ENCODE measurements at places on chromosomes 5 and 9.

DNA sequence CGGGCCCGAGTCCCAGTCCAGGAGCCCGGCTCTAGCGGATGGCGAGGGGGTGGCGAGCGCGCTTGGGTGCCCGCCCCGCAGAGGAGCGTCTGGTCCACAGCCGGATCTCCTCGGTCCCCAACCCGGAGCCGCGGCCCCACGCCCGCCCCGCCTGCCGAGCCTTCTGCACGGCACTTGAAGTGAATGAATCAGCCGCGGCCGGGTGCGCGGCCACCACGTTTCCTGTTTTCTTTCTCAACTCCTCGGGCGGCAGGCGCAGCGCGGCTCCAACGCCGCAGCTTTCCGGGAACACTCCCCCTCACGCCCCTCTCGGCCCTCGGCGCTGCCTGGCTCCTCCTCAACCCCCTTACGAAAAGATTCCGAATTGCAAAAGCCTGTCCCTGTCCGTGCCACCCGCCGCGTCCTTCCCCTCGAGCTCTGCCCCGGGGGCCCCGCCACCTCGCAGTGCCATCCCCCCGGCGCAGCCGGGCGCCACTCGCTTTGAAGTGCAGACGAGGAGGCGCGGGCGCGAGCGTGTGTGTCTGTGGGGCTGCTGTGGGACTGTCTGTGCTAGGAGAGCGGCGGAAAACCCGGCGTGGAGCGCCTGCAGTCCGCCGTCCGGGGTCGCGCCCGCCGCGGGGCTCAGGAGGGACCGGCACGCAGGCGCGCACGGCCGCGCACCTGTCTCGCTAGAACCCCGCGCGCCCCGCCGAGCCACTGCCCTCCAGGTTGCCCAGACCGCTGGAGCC, 456.6 kb downstream of the RAB3C start:
- peak overlapping the region; percentile 78 for H3K4me3 ChIP-seq
- H3K27me3 ChIP-seq, result no peaks in the 10 kb centered on the region
- H3K27ac ChIP-seq, result peak overlapping the region; percentile 34
- peaks cover 6% of the 10 kb centered on the region for H3K4me1 ChIP-seq
- H3K36me3 ChIP-seq, result no peaks in the 10 kb centered on the region

- H3K4me1 ChIP-seq, result peaks cover 31% of the 10 kb centered on the region
- no peak for DNase-seq
- peaks cover 14% of the 10 kb centered on the region for H3K27me3 ChIP-seq
- H3K27ac ChIP-seq, result peak overlapping the region; percentile 70
Observed at GRCh38 chr9:135993765-135994500, 32.8 kb upstream of the UBAC1 start.

GRCh38 chr5:18142831-18143230, 508.6 kb downstream of the TAF11L14 start:
- no peaks in the 10 kb centered on the region for H3K27me3 ChIP-seq
- no peak overlapping the region for H3K27ac ChIP-seq
- no peak for DNase-seq
- no peaks in the 10 kb centered on the region for H3K36me3 ChIP-seq
- H3K4me1 ChIP-seq, result no peaks in the 10 kb centered on the region

GRCh38 chr9:88388203-88388885, at the start of gene SPIN1:
Gene SPIN1 (plus strand): TSS chr9:88388444. CDS start chr9:88426540, 38,096 bp downstream.
- H3K36me3 ChIP-seq, result peaks cover 8% of the 10 kb centered on the region
- H3K27me3 ChIP-seq, result no peaks in the 10 kb centered on the region
- DNase-seq, result peak; percentile 79

- DNase-seq, result peak; percentile 25
- H3K4me3 ChIP-seq, result no peak overlapping the region
- H3K27ac ChIP-seq, result no peak overlapping the region
- H3K27me3 ChIP-seq, result no peaks in the 10 kb centered on the region
- H3K36me3 ChIP-seq, result peaks cover 29% of the 10 kb centered on the region
Observed at GRCh38 chr5:616484-617039, 4.4 kb downstream of the CEP72 start.

GRCh38 chr5:87524217-87524616, 111.5 kb upstream of the CCNH start:
- DNase-seq, result no peak
- H3K36me3 ChIP-seq, result no peaks in the 10 kb centered on the region
- H3K27me3 ChIP-seq, result no peaks in the 10 kb centered on the region
- no peak overlapping the region for H3K4me3 ChIP-seq

DNA sequence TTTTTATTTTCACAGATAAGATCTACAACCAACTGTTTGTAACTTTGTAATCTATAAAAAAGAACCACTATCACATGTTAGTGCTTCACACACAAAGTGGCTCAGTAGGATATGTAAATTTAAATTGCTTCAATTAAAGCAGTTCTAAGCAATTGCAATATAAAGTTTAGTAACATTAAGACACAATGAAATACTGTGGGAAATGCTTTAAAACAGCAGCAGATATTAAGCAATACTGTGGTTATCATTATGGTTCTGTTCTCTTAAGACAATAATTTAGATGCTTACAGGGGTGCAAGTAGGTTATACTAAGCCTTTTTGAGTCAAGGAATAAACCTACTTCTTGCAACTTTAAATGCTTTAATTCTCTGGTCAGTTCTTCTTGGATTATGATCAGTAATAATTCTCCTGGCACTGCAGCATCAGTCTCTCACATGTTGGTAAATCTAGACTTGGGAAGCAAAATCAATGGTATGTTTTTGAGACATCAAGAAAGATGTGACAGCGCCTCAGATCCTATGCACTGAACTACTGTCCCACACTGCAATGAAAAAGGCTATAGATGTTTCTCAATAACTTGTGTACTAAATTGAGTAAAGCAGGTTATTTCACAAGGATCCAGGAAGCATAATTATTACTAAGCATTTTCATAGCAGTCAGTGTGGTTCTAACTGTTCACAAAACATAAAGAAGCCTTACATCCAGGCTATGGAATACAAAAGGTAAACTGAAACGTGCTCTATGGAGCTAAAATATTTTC, 338.7 kb upstream of the PDE4D start:
- no peaks in the 10 kb centered on the region for H3K27me3 ChIP-seq
- no peaks in the 10 kb centered on the region for H3K36me3 ChIP-seq
- no peak overlapping the region for H3K4me3 ChIP-seq

- H3K4me1 ChIP-seq, result no peaks in the 10 kb centered on the region
- H3K4me3 ChIP-seq, result no peak overlapping the region
- no peak for DNase-seq
Observed at GRCh38 chr5:1751026-1751863, 48.4 kb downstream of the MRPL36 start.

GRCh38 chr5:82476155-82476554, 198.0 kb upstream of the RPS23 start:
- no peaks in the 10 kb centered on the region for H3K36me3 ChIP-seq
- no peaks in the 10 kb centered on the region for H3K27me3 ChIP-seq
- DNase-seq, result no peak

DNA sequence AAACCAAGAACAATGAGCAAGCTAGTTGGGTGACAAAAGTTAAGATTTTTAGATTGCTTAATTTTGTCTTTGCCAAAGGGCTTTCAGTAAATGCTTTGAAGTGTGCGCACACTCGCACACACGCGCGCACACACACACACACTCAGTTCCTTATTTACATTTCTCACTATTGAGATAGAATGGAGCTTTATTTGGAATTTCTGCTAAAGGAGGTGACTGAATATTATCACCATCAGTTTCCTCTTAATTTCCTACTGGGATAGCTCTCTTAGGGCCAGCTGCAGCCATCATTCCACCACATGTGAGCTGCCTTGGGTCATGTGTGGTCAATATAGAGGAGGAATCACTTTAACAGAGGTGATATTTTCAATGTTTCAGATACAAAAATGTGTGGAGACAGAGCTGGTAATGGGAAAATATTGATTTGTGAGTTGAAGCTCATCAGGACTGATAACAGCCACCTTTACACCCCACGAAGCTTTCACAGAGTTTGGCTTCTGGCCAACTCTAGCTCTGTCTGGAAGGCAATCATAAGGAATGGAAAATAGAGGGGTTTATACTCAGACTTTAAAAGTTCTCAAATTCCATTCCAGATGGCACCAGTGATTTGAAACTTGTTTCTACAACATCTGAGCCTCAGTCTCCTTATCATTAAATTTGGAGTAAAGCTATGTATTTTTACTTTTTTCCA, 99.9 kb downstream of the MACIR start:
- no peaks in the 10 kb centered on the region for H3K27me3 ChIP-seq
- DNase-seq, result no peak
- no peaks in the 10 kb centered on the region for H3K4me1 ChIP-seq
- H3K36me3 ChIP-seq, result no peaks in the 10 kb centered on the region

GRCh38 chr9:96413302-96414221, 4.6 kb downstream of the ZNF367 start:
- no peak overlapping the region for H3K27ac ChIP-seq
- H3K27me3 ChIP-seq, result no peaks in the 10 kb centered on the region
- H3K4me3 ChIP-seq, result no peak overlapping the region
- H3K36me3 ChIP-seq, result no peaks in the 10 kb centered on the region
- peaks cover 5% of the 10 kb centered on the region for H3K4me1 ChIP-seq
- DNase-seq, result no peak

GRCh38 chr9:134177624-134178393, 13.4 kb upstream of the RNU6ATAC start:
- peaks cover 8% of the 10 kb centered on the region for H3K4me1 ChIP-seq
- DNase-seq, result no peak
- H3K27me3 ChIP-seq, result peaks cover 17% of the 10 kb centered on the region
- H3K36me3 ChIP-seq, result no peaks in the 10 kb centered on the region
- no peak overlapping the region for H3K4me3 ChIP-seq

DNA sequence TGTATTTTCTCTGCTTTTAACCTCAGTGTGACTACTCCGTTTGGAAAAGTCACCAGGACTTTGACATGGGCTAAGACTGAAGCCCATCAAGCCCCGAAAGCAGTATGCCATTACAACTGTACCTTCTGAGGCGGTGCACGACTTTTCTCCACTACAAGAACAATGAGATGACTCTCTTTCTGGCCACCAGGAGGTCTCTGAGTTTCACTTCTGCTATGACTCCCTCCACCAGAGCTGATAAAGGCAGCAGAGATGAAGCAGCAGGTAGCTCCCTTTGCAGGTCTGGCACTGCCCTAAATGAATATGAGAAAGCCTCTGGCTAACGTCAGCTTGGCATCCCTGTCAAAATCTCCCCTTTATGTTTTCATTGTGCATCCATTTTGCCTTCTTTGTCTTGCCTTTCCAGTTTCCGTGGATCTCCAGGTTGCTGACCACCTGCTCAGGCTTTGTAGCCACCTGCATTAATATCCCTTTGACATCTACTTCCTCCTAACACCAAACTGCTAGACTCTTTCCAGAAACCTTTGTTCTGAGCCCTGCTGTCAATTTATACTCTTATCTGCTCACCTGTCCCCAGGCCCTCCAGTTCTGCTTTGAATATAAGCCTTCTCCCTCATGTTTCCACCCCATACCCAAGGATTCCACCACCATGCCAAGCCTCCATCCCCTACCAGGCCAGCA, 221.7 kb downstream of the ZNF608 start:
- no peak overlapping the region for H3K27ac ChIP-seq
- H3K27me3 ChIP-seq, result no peaks in the 10 kb centered on the region
- H3K36me3 ChIP-seq, result no peaks in the 10 kb centered on the region
- DNase-seq, result no peak
- H3K4me3 ChIP-seq, result no peak overlapping the region
- peaks cover 12% of the 10 kb centered on the region for H3K4me1 ChIP-seq

- no peaks in the 10 kb centered on the region for H3K36me3 ChIP-seq
- no peak for DNase-seq
- no peaks in the 10 kb centered on the region for H3K4me1 ChIP-seq
- no peak overlapping the region for H3K27ac ChIP-seq
- peaks cover 4% of the 10 kb centered on the region for H3K27me3 ChIP-seq
- H3K4me3 ChIP-seq, result no peak overlapping the region
Observed at GRCh38 chr9:135127718-135128670, 40.5 kb downstream of the OLFM1 start.

- peaks cover 24% of the 10 kb centered on the region for H3K27me3 ChIP-seq
- H3K27ac ChIP-seq, result no peak overlapping the region
- H3K4me3 ChIP-seq, result no peak overlapping the region
- DNase-seq, result no peak
- peaks cover 2% of the 10 kb centered on the region for H3K4me1 ChIP-seq
- no peaks in the 10 kb centered on the region for H3K36me3 ChIP-seq
Observed at GRCh38 chr5:5139336-5139776, 774 bp upstream of the ADAMTS16 start.

DNA sequence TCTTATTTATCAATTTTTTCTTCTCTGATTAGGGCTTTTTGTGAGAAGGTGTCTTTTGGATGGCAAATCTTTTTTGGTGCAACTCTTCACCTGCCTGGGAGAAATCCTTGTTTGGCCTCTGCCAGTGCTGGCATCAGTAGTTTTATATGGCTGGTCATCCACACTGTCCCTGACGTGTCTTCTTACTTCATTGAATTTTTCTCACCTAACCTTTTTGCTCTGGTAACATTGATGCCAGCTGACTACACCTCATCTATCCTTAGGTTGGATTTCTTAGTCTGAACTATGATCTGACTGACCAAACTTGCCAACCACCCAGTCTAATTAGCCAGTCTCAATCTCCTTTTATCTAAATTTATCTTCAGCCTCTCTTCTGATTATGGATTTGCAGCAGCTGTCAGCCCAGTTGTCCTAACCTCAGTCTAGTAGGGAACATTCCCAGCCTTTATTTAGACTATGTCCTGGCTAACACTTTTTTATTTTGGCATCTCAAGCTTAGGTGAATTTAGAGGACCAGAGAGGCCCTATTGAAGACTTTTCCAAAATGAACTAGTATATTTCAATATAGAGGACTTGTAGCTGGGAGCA, 10.6 kb upstream of the TMEM38B start:
- H3K4me1 ChIP-seq, result no peaks in the 10 kb centered on the region
- H3K27ac ChIP-seq, result no peak overlapping the region
- H3K4me3 ChIP-seq, result no peak overlapping the region
- no peaks in the 10 kb centered on the region for H3K36me3 ChIP-seq
- no peak for DNase-seq

- H3K36me3 ChIP-seq, result peaks cover 29% of the 10 kb centered on the region
- peak; percentile 64 for DNase-seq
- H3K4me1 ChIP-seq, result peaks cover 9% of the 10 kb centered on the region
- H3K4me3 ChIP-seq, result no peak overlapping the region
- peak overlapping the region; percentile 62 for H3K27ac ChIP-seq
- H3K27me3 ChIP-seq, result no peaks in the 10 kb centered on the region
Observed at GRCh38 chr9:91298311-91298710, 63.4 kb downstream of the AUH start.

Data from large intestine (tissue), 12 donors.